ENCODE measurements at places on chromosomes 6 and 20.

- no peak for DNase-seq
These were observed 48.5 kb downstream of the FHL5 start for GRCh38 chr6:96611342-96611991.

- no peak for DNase-seq
These were observed 98.1 kb upstream of the MARCKS start for GRCh38 chr6:113758826-113759574.

DNA sequence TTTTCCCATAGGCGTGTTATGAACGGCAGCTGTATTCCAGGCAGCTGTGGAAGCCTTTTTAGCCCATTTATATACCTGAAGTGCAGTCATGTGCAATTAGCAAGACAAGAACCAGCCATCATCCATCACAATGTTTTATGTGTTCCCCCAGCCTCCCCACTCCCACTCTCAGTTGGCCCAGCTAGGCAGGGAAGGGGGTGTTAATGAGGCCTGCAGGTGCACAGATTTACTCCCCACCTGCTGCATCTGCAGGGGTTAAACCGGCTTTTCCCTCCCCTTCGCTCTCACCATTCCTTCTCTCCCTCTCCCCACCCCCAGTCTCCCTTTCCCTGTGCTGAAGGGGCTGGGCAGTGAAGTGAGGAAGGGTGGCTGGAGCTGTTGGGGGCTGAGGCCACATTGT lies 149.8 kb upstream of the AKAP12 start:
- no peak for DNase-seq

DNA sequence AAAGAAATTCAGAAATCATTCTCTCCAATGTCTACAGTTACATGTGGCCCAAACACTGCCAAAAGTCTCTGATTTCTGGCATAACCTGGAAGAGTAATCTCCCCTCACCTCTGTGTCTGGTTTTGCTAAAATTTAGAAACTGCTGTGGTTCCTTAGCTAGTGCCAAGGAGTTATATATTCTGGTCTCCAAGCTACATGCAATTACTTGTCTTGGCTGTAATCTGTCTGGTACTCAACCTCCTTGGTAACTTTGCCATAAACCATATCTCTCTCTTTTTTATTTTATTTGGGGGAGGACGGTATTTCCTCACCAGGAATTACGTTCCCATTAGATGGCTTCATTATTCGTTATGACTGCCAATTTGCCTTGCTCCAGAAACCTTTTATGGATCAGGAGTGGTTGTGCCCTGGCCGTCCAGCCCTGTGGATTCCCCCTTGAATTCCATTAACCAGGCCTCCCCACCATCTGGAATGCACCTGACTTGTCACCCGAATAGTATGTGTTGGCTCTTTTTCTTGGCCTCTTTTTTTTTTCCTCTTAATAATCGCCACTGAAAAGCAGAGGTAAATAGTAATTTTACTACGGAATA lies 400.0 kb downstream of the CD83 start:
- no peak for DNase-seq

DNA sequence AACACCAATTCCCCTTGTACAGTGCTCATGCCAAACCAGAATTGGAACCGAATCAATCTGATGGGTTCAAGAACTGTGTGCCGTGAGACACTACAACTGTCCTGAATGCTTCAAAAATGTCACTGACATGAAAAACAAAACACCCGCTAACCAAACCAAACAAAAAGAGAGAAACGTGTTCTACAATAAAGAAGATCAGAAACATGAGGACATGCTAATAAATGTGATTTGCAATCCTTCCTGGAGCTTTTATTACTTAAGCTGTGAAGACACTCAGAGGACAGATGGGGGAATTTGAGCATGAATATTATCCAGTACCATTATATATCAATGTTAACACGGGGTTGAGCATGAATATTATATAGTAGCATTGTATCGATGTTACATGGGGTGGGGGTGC lies 72.2 kb upstream of the NFATC2 start:
- DNase-seq, result no peak

GRCh38 chr6:129764761-129765407 lies 54.9 kb upstream of the ARHGAP18 start:
- DNase-seq, result no peak

DNA sequence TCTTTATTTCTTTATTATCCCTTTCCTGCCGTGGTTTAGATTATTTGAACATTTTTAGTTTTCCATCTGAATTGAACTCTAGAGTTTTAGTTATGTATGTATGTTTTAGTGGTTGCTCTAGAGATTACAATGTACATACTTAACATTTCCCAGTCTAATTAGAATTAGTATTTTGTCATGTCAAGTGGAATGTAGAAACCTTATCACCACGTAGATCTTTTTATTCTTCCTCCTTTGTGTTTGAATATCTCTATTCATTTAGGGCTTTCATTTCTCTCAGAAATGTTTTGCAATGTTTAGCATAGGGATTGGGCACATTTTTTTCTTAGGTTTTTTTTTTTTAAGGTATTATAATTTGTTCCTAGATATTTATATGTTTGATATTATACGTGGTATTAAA lies 73.1 kb upstream of the EZR start:
- DNase-seq, result no peak

- DNase-seq, result no peak
These were observed 44.8 kb downstream of the TCP11 start for GRCh38 chr6:35096129-35096862.

- DNase-seq, result no peak
These were observed 112.1 kb upstream of the ASF1A start for GRCh38 chr6:118781897-118782296.

- no peak for DNase-seq
These were observed 11.8 kb downstream of the UNC5CL start for GRCh38 chr6:41027241-41027640.

DNA sequence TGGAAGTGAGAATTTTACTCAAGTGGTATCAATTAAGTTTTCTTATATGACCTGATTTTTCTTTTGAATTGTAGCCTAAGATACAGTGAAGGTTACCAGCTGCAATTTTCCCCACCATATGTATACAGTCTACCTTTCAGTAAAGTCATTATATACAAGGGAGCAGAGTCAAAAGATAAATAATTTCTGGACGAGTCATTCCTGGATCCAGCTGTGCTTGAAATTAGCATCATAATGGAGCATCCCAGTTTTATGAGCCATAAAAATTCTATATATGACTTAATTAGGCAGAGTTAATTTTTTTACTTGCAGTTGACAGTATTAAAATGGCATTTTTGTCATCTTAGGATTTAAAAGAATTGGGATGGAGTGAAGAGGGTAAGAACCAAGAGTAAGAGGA lies 1008.4 kb downstream of the PHF3 start:
- DNase-seq, result no peak

DNA sequence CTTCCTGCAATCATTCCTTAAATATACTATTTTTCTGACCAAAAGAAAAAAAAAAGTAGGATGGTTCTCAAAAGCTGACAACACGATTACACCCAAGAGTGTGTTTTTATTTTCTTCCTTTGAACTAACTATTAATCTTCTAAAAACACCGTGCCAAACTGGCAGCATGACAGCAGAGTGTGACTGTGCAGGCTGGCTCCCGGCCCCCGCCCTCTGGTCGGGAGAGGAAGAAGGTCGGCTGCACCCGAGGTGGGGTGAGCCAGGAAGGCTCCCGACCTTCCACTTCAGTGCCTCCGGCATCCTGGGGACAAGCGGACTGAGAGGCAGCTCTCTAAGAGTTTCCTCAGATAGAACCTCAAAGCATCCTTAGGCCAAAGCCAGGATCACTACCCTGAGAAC lies 29.2 kb downstream of the SLC22A23 start:
- no peak for DNase-seq

GRCh38 chr20:40489886-40490285 lies 199.2 kb downstream of the MAFB start:
- no peak for DNase-seq

GRCh38 chr6:53629862-53630532 lies 35.6 kb downstream of the KLHL31 start:
- no peak for DNase-seq

GRCh38 chr6:31712296-31712695 lies 2.9 kb upstream of the LY6G6D start:
- DNase-seq, result peak; percentile 28

DNA sequence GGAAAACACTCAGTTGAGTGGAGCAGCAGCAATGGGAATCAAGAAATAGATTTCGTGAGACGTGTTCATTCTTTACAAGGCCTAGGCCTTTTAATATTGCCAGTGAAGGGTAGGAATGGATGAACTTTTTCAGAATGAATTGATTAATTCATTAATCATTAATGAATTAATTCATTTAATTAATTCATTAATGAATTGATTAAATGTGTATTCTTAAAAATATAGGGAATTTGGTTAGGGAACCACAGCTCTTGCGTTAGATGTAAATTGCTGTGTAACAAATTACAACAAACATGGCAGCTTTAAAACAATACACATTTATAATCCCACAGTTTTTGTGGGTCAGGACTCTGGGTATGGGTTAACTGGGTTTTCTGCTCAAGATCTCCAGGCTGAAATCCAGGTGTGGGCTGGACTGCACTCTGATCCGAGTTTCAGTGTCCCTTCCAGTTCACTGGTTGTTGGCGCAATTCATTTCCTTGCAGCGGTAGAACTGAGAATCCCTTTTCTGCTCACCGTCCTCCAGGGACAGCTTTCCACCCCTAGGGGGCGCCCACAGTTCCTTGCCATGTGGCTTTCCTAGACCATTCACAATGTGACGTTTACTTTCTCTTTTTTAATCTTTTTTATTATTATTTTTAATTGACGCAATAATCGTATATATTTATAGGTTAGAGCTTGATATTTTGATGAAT lies 32.8 kb upstream of the BCAS1 start:
- DNase-seq, result peak; percentile 81

DNA sequence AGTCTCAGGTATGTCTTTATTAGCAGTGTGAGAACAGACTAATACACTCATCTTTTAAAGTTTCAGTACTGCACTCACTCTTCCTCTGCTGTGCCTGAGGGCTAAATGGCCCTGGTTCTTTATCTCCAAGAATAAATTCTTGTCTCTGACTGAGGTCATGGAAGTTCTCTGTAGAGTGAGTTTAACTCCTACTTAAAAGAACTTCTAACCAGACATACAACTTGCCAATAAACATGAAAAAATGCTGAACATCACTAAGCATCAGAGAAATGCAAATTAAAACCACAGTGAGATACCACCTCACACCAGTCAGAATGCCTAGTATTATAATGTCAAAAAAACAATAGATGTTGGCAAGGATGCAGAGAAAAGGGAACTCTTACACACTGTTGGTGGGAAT lies 73.6 kb downstream of the ADAT2 start:
- no peak for DNase-seq

DNA sequence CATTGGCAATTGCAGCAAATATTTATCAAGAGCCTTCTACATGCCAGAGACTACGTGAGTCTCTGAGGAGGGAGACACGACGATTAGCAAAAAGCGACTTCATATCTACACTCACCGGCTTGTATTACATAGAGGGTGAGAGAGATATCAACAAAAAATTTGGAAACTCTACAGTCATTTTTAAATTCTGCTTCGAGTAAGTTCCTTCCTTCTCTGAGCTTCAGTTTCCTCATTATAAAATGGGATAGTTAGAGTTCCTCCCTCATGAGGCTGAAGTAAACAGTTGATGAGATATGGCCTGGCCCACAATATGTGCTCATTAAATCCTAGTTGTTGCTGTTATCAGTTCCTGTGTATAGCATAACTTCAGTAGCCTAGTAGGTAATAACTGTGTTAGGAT lies 64.1 kb upstream of the SIRPA start:
- no peak for DNase-seq

GRCh38 chr6:118897386-118897785 lies 3.4 kb downstream of the ASF1A start:
- DNase-seq, result no peak

DNA sequence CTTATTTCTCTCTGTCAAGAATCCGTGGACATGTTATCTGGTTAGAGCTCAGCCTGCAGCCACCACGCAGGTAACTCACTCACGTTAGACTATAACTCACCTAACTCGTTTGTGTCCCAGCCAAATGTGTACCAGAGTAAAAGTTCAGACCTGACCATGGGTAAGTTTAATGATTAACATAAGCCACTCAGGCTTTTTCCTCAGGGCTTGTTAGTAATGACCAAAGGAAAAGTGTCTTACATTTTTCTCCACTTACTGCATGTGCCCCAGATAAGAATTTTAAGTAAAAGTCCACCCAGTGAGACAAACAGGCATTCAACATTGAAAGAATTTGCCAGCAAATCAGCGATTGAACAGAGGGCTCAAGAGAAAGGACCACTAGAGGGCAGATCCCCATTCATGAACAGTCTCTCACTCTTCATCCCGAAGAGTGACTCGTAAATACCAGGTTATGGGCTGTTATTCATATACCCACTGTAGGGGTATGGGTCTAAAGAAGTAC lies at the start of gene PKHD1:
Gene PKHD1 (minus strand): TSS at position 116 of the 502 bp plus-strand sequence. CDS start 2,680 bp downstream, outside the sequence.
- no peak for DNase-seq

GRCh38 chr6:122484760-122485159 lies 13.2 kb upstream of the SERINC1 start:
- no peak for DNase-seq

DNA sequence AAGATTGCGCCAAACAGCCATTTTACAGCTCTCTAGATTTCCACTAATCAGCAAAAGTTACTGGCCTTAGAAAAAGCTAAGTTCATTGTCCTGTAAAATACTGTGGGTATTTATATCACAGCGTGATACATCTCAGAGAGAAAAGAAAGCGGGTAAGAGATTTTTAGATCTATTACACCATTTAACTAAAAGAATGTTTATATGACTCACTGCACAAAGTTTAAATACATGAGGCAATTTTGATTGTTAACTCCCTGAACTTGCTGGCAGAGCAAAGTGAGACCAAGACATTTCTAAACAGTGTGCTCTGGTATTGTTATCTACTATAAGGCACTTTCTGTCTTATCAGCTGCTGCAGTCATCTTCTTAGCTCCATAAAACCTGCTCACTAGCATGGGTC lies 314.3 kb downstream of the EPHA7 start:
- DNase-seq, result no peak

GRCh38 chr6:55868771-55869479 lies 6.5 kb downstream of the BMP5 start:
- peak; percentile 94 for DNase-seq

GRCh38 chr6:14354919-14355572 lies 237.5 kb downstream of the CD83 start:
- DNase-seq, result no peak

- DNase-seq, result no peak
These were observed 62.9 kb downstream of the B3GAT2 start for GRCh38 chr6:70894001-70894400.

DNA sequence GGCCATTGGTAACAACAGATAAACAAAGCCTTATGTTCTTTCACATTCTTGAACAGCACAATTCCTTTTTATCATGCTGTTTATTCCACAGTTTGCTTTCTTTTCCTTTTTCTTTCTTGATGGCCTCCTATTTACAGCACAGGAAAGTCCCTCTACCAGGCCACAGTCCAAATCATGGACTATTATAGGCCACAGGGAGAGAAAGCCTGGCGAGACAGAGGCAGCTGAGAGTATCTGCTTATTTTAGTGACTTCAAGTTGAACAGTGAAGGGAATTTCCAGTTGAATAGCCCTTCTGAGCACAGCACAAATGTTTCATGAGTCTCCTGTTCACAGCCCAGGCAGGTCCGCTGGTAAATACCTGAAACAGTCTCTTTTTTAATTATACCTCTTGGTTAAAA lies 263.7 kb upstream of the ARID1B start:
- no peak for DNase-seq

GRCh38 chr6:135992739-135993138 lies 141.2 kb downstream of the PDE7B start:
- DNase-seq, result no peak
